ENCODE measurements at places on chromosomes 3 and 15.

- no peak for DNase-seq
Measured at GRCh38 chr3:141528800-141529199, 42.0 kb downstream of the RASA2 start.

DNA sequence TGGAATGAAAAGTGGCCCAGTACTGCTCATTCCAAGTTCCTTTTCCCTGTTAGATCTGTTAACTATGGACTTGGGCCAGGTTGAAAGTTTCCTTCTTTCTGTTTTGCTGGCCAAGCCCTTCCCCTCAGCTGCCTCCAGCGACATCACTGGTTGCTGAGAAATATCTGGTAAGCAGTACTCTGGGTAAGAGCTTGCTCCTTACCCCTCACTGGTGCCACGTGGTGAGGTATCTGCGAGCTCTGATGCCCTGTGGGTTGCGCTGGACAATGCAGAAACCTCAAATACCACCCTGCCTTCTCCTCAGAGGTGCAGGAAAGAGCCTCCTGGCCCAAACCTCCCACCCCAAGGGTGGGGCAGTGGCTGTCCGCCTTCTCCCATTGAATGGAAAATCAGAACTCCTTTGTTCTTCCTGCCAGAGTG is 42.9 kb upstream of the APH1B start:
- DNase-seq = peak; percentile 17

GRCh38 chr3:14148041-14148985 is 23.5 kb downstream of the TMEM43 start:
- no peak for DNase-seq

- peak; percentile 86 for DNase-seq
Measured at GRCh38 chr15:98713585-98714001, 65.3 kb downstream of the IGF1R start.

- DNase-seq = no peak
Measured at GRCh38 chr15:66744610-66745279, 42.7 kb downstream of the SMAD6 start.

DNA sequence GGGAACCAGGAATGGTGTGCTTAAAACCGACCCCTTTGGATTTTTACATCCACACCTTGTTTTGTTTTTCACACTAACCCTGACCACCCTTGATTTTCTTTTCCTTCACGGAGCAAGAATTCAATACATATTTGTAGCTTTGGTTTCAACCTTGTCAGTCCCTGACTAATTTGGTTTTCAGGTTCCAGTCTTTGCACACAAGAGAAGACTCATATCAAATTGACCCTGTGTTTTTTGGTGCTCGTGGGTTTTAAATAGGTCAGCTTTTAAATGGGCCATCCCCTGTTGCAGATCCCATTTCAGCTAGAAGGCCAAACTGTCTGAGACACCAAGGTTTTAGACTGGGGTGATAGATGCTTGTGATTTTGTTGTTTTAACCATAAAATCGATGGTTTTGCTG is 26.4 kb downstream of the ANP32A start:
- DNase-seq = no peak

DNA sequence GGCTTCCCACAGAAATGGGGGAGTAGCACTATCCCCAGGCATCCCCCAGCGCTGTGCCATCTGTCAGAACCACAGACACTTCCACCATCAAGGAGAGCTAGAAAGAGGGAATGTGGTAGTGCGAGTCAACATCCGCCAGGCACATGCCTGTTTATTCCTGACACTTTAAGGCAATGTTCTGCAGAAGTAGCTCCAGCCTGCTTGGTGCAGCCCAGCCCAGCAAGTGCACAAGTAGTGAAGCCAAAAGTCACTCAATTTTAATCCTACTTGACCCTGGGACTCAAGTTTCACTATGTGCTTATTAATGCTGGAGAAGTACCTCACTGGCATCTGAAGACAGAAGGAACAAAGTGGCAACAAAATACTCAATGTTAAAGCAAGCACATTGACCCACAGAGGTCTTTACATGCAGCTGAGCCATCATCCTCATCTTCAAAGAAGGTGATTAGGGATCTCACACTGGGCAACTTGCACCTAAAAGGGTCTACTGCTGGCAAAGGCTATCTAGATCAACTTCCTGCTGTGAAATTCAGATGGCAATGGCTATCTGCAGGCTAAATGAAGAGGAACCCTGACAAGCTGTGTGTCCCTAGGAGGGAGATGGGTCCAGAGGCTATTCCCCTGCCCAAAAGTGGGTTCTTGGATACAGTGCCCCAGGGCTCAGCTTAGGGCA is 61.4 kb upstream of the CLDN18 start:
- no peak for DNase-seq

GRCh38 chr15:68792901-68793766 is 27.6 kb downstream of the ANP32A start:
- DNase-seq = peak; percentile 75

DNA sequence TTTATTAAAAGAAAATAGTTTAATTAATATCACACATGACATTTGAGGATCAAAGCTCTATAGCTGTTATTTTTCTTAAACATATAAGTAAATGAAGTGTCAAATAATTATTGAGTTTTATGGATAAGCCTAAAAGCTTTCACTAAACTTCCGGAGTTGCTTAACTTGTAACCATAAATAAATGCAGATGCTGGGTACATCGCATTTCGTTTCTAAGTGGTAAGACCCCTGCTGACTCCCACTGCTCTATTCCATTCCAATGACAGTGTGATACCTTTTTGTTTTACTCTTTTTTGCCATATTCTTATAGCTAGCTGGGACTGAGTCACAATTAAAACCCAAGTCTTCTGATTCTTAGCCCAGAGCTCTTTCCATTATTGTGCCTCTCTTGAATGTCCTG is 411.1 kb downstream of the SOX2 start:
- DNase-seq = no peak

Data from T47D (cell line).